ENCODE measurements at places on chromosomes 4 and X. TPM values are rescaled to one million over a fixed set of nuclear protein-coding genes. Genes with fewer than 3 reads are reported as not detected.

MAGEA8 gene
- total RNA-seq = not detected

PRDX4 gene
- total RNA-seq = 190 TPM

CFAP299 gene
- not detected for total RNA-seq

FHDC1 gene
- under 0.01 TPM for total RNA-seq

ADAMTS3 gene
- total RNA-seq = 2.7 TPM

NR0B1 gene
- not detected for total RNA-seq

XAGE2 gene
- not detected for total RNA-seq

UGT2A3 gene
- not detected for total RNA-seq

STARD8 gene
- total RNA-seq = 9.9 TPM

BRS3 gene
- not detected for total RNA-seq

CTAG1B gene
- not detected for total RNA-seq

NPY2R gene
- 0.13 TPM for total RNA-seq

TMEM144 gene
- total RNA-seq = 6.3 TPM

FAM47A gene
- not detected for total RNA-seq

KLHL4 gene
- 87.8 TPM for total RNA-seq

ETDB gene
- total RNA-seq = not detected

FGFR3 gene
- total RNA-seq = 3.2 TPM

All from bladder microvascular endothelial cell (primary cell).